ENCODE measurements at places on chromosomes 7 and 10.

- DNase-seq = no peak
These were observed 11.6 kb downstream of the MTPN start for GRCh38 chr7:135965602-135966001.

DNA sequence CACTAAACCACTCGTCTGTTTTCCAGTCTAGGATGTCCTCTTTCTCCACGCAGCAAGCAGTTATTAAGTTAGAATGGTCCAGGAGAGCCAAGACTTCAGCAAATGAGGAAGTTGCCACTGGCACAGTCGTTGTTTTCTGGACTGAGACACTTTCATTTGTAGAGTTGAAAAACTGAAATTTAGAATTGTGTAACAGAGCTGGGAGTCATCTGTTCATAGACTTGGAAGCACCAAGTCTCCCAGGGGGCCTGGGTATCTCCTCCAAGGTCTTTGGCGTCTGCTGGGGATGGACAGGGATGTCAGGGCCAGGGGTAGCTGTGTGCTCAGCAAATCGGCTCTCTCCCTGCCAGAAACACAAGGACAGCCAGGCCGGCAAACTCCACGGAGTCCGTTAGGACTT, 208.4 kb downstream of the FANK1 start:
- no peak for DNase-seq

DNA sequence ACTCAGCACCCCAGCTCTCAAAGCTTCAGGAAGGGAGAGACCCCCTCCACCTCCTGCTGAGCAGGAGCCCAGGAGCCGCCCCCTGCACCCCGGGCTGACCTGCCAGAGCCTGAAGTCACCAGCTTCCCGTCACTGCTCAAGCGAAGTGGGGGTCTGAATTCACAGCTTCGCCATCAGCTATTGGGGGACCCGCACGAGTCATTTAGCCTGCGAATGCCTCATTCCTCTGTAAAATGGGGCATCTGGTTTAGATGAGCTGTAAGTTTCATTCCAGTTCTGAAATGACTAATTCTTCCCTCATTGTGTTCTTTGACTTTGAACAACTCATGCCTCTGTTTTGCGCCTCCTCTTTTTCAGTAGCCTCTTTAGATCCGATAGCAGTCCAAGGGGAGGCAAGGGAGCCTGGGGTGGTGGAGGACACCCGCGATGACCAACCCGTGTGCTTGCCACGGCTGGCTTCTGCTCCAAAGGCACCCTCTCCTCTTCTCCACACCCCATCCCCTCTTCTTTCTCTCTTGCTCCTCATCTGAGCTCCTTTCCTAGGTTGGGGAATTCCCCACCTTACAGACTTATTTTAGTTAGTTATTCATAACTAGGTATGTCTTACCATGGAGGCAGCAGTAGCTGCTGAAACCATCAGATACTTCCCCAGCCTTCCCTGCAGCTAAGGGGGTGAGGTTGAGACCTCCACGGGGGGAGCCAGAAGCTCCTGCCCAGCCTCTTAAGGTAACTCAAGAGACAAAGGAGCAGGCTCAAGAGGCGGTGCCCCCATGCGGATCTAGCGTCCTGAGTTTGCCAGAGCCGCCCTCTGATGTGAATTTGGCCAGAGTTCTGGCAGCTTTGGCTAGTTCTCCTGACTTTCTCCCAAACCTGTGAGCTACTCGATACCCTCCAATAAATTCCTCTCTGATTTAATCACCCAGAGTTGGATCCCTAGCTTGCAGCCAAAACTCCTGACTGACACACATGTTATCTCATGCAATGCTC, 47.7 kb downstream of the RBM17 start:
- peak; percentile 63 for DNase-seq

DNA sequence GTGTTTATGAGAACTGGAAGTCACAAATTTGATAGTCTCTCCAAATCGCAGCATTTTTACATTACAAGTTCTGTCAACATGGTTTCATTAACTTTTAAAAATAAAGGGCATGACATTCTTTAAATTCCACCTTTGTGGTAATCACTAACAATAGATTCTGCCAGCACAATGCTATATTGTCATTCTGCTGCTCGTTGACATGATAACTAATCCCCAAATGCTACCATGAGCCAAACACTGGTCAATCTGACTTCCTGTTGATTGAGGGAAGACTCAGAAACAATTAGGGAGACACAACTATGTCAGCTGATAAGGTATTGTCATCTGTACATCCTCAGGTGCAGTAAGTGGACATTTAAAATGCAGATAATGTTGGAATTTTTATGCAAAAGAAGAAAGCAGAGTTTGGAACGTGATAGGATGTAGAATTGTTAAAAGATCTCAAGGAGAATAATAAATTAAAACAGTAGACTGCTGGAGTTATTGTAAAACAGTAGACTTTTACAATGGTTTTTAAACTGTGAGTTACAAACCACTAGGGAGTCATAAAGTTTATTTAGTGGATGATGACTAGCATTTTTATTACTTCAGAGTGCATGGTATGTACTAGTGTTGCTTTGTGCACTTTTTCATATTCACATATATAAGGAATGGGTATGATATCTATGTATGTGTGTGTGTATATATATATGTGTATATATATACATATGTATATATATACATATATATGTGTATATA, 126.4 kb upstream of the DKK1 start:
- DNase-seq = no peak

DNA sequence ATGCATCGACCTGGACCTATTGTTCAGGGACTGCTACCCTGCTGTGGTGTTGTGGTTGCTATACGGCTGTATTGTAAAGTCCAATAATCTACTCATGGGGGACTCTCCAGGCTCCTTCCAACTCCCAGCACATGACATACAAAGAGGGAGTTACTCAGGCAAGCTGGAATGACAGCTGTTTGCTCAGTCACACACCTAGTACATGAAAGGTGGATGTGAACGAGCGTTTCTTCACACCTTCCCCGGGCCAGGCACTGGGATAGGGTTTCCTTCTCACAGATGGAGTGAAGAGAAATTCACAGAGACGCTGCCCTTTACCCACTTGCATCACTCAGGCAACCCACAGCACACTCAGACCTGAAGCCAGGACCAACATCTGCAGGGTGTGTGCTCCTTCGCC, 215.7 kb downstream of the TNS3 start:
- DNase-seq = no peak

GRCh38 chr10:91975438-91975837, 51.9 kb downstream of the BTAF1 start:
- DNase-seq = no peak

GRCh38 chr7:70285187-70285586, 686.9 kb downstream of the AUTS2 start:
- DNase-seq = no peak

DNA sequence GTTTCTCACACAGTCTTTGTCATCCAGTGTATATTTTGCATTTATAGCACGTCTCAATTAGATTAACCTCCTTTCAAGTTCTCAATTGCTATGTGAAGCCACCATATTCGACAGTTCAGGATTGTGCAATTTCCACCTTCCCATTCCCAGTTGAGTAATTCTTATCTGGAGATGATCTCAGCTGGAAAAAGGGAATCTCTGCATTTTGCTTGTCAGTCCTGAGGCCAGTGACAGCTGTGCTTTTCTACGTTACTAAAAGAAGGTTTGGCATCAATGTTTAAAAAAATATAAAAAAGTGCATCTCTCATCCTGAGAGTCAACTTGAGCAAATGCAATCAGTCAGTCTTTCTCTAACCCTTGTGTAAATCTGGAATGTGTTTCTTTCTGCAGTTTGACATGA, 247.7 kb downstream of the PRKG1 start:
- no peak for DNase-seq

DNA sequence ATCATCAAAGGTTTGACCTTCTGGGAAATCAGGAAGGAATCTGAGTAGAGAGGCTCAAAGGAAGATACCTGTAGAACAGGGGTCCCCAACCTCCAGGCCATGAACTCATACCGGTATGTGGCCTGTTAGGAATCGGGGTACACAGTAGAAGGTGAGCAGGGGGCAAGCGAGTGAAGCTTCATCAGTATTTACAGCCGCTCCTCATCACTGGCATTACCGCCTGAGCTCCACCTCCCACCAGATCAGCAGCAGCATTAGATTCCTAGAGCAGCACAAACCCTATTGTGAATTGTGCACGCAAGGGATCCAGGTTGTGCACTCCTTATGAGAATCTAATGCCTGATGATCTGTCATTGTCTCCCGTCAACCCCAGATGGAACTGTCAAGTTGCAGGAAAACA, 158.5 kb upstream of the CACNA2D1 start:
- DNase-seq = no peak

GRCh38 chr10:48736596-48736995, 51.9 kb downstream of the WDFY4 start:
- DNase-seq = no peak

Data from SJSA1 (cell line).